Esophagus squamous epithelium (tissue), 5 donors: ENCODE measurements at places on chromosomes 12 and 14. TPM values are rescaled to one million over a fixed set of nuclear protein-coding genes. Genes with fewer than 3 reads are reported as not detected.

POLE gene
- 22.1 TPM for total RNA-seq

LAG3 gene
- total RNA-seq, result 0.76 TPM

MYF6 gene
- total RNA-seq, result 0.19 TPM

DNA sequence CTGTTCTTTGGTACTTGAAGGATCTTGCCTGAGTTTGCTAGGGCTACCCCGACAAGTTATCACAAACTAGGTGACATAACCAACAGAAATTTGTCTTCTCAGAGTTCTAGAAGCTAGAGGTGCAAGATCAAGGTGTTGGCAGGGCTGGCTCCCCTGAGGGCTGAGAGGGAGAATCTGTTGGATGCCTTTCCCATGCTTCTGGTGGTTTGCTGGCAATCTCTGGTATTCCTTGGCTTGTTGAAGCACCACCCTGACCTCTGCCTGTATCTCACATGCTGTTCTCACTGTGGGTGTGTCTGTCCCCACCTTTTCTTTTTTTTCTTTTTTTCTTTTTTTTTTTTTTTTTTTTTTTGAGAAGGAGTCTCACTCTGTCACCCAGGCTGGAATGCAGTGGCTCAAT, 81.2 kb downstream of the VCPKMT start:
- peak overlapping the region; percentile 93 for H3K27ac ChIP-seq
- H3K4me1 ChIP-seq, result peaks cover 27% of the 10 kb centered on the region
- H3K27me3 ChIP-seq, result no peaks in the 10 kb centered on the region
- H3K36me3 ChIP-seq, result no peaks in the 10 kb centered on the region

DNA sequence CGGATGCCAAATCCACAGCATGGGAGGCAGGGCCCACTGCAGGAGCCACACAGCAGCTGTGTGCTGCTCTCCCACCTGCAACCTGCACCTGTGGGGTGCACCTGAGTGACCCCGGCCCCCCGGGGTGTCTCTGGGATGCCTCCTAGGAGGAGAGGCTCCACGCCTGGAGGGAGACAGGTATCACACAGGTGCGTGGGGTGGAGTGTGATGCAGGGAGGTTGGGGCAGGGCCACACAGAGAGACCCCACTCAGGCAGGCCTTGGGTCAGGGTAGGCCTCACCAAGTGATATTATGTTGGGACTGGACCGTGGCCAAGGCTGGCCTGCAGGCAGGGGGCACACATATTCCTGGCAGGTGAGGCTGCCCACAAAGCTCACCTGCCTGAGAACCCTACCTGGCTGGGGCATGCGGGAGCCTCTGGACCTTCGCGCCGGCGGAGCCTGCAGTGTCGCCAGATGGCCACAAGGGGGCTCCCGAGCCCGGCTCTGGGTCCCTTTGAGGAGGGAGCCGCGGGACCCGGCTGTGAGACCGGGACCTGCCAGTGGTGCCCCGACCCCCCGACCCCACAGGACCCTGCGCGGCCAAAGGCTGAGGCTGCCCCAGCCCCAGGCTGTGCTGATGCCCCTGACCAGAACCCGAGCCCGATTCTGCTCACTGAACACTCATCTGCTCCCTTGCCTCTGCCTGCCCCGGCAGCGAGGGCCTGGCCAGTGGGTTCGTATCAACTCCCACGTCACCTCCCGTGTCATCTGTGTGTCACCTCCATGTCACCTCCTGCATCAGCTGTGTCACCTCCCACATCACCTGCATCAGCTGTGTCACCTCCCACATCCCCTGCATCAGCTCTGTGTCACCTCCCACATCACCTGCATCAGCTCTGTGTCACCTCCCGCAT, 11.4 kb downstream of the TMEM121 start:
- H3K4me1 ChIP-seq, result peaks cover 6% of the 10 kb centered on the region
- no peaks in the 10 kb centered on the region for H3K36me3 ChIP-seq
- no peak overlapping the region for H3K4me3 ChIP-seq

DNA sequence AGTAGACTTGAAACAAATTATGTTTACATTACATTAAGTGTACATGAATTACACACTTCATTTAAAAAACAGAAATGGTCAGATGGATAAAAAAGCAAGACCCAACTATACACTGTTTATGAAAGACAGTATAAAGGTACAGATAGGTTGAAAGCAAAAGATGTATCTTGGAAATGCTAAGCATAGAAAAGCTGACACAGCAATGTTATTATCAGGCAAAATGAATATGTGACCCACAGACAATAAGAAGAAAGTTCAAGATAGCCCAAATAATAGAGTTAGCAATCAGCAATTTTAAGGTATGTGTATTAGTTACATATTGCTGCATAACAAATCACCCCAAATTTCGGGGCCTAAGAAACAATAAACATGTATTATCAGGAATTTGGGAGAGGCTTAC, 153.5 kb downstream of the DHRS2 start:
- no peak for DNase-seq
- H3K4me3 ChIP-seq, result no peak overlapping the region
- H3K27me3 ChIP-seq, result no peaks in the 10 kb centered on the region
- H3K4me1 ChIP-seq, result no peaks in the 10 kb centered on the region
